Activated naive CD4-positive, alpha-beta T cell treated with Interleukin-2 at 50 U/mL for 16 hours (primary cell): ENCODE measurements at places on chromosomes 5 and 9.

GRCh38 chr9:134253606-134254205, 72.5 kb upstream of the RXRA start:
- no peak for DNase-seq

DNA sequence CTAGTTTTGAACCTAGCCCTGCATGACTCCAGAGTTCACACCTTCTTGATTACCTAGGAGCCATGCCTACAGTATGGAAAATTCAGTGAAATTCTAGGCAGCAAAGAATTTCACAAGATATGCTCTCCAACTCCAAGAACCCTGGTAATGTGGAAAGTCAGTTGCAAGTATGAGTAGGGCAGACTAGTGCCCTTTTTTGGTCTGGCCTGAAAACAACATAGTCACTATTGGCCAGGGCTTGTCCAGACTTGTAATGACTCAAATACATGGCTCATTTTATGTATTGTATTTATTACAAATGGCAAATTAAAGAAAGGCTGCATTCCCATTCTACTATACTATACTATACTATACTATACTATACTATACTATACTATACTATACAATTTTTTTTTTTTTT, 160.4 kb downstream of the ESM1 start:
- no peak for DNase-seq

GRCh38 chr9:74663439-74663838, 166.3 kb downstream of the RORB start:
- DNase-seq = no peak

DNA sequence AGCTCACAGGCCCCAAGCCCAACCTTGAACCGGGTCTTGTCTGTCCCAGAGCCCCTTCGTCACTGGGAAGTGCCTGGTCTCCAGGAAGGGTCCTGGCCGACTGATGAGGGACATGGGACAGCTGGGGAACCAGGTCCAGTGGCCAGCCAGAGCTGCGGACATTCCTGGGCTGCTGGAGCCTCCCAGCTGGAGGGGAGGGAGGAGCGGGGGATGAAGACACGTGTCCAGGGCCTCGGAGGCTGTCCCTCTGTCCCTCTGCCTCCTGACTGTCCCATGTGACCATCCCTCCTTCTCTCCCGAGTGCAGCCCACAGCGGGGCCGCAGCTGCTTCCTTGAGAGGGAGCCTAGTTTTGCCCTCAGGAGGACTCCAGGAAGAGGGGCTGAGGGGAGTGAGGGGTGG, 41.7 kb upstream of the UBAC1 start:
- no peak for DNase-seq

DNA sequence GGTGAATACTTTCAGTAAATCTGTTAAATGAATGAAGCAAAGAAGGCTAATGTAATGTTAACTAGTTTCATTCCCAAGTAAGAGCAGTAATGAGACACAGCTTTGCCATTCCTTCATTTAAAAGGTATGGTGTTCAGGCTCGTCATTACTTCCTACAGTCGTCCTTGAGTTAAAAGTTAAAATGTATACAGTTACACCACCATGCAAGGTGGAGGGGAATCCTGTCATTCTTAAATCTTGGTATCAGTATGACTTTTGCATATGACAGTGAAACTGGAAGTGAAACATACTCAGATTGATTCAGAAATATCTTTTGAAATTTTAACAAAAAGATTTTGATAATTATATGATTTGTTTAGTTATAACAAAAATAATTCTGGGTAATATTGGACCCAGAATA, 25.9 kb downstream of the MTRR start:
- DNase-seq = no peak

- no peak for DNase-seq
These were observed 35.4 kb downstream of the ARL15 start for GRCh38 chr5:54274944-54275343.

DNA sequence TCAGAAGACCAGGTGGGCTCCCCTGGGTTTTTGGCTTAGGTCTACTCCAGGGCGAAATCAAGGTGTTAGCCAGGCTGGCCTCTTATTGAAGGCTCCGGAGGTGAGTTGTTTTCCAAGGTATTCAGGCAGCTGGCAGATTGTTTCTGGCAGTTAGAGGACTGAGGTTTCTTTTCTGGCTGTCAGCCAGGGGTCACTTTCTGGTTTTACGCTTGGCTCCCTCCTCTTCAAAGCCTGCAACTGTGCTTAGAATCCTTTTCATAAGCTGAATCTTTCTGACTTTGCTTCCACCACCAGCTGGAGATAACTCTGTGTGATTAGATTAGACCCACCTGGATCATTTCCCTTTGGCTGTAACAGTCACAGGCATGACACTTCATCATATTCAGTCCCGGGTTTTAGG, 24.6 kb downstream of the RFK start:
- DNase-seq = no peak

DNA sequence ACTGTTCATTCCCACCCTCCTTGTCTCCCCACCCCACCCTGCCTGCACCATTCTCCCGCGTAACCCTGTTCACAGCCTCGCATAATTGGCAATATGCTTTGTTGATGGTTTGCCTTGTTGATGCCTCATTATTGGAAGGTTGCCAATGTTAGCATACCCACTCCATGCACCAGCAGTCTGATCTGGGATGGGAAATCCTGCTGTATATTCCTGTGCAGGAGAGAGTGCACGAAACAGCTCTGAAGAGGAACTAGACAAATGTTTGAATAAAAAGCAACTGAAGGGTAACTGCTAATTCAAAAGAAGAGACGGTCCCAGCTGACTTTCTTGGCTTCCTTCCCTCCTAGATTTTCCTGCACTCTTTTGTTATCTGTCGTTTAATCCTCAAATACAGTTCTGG, 271.7 kb upstream of the TLE4 start:
- DNase-seq = no peak

- no peak for DNase-seq
These were observed 39.6 kb upstream of the ANKRD34B start for GRCh38 chr5:80609692-80610091.
